ENCODE measurements at places on chromosomes 11 and 22. TPM values are rescaled to one million over a fixed set of nuclear protein-coding genes. Genes with fewer than 3 reads are reported as not detected.

Gene EMID1
- total RNA-seq: not detected

Gene RIC3
- total RNA-seq: not detected

Gene VSIG10L2
- total RNA-seq: not detected

Gene OR8K3
- total RNA-seq: not detected

Gene MFNG
- 2.4 TPM for total RNA-seq

Gene GP1BB
- 2.1 TPM for total RNA-seq

Gene OR4D5
- not detected for total RNA-seq

Gene HPS4
- 20.3 TPM for total RNA-seq

Gene RHOD
- total RNA-seq: 16.8 TPM

Gene FZD4
- 42.4 TPM for total RNA-seq

Gene KLHDC7B
- under 0.01 TPM for total RNA-seq

Gene GPHA2
- not detected for total RNA-seq

Gene PHOX2A
- not detected for total RNA-seq

Gene TCN2
- 7.7 TPM for total RNA-seq

Gene GDPD4
- total RNA-seq: not detected

Gene BTG4
- not detected for total RNA-seq

Gene TMEM121B
- total RNA-seq: under 0.01 TPM

Gene DBX1
- total RNA-seq: not detected

Gene RIN1
- 19.5 TPM for total RNA-seq

Gene SCGB2A2
- not detected for total RNA-seq

Gene HTR3A
- total RNA-seq: not detected

Gene UCP3
- total RNA-seq: 0.26 TPM

Gene MS4A6A
- total RNA-seq: not detected

Gene C11orf16
- not detected for total RNA-seq

Gene CNGA4
- 0.06 TPM for total RNA-seq

Gene SNX15
- 11.9 TPM for total RNA-seq

Gene OR56A5
- total RNA-seq: not detected

Gene JAM3
- 71.5 TPM for total RNA-seq

Gene CD248
- total RNA-seq: 21.9 TPM

Gene OR5B3
- total RNA-seq: not detected

Gene DUSP8
- total RNA-seq: 0.40 TPM

Gene OR52B6
- total RNA-seq: not detected

Gene CDC42EP1
- total RNA-seq: 13.6 TPM

Gene KRTAP5-1
- total RNA-seq: not detected

Gene CARD18
- total RNA-seq: not detected

Gene PARVG
- 0.13 TPM for total RNA-seq

Gene TMEM191B
- 3.1 TPM for total RNA-seq

Gene XKR3
- total RNA-seq: 0.06 TPM

Gene NAP1L4
- 164 TPM for total RNA-seq

Gene C11orf65
- 0.62 TPM for total RNA-seq

Gene GRIK4
- total RNA-seq: under 0.01 TPM

Gene NPTXR
- total RNA-seq: 0.79 TPM

Gene TMEM45B
- 0.13 TPM for total RNA-seq

Gene MYO7A
- 0.26 TPM for total RNA-seq

Gene SCN2B
- not detected for total RNA-seq

Gene BIRC3
- 0.92 TPM for total RNA-seq

Gene CHRM1
- not detected for total RNA-seq

Gene B3GAT1
- total RNA-seq: not detected

Gene SCO2
- 0.62 TPM for total RNA-seq

Gene SPDYC
- total RNA-seq: not detected

Gene EHD1
- total RNA-seq: 110 TPM

Gene OR2AT4
- not detected for total RNA-seq

Gene NLRP14
- 0.92 TPM for total RNA-seq

Gene NTM
- 35.0 TPM for total RNA-seq

Gene SEPTIN5
- 25.6 TPM for total RNA-seq

Gene TMEM80
- 7.9 TPM for total RNA-seq

Gene CYP2D6
- 0.26 TPM for total RNA-seq

Gene DKK3
- 396 TPM for total RNA-seq

Data from aortic smooth muscle cell (primary cell).